ENCODE measurements at places on chromosomes 4 and X.

DNA sequence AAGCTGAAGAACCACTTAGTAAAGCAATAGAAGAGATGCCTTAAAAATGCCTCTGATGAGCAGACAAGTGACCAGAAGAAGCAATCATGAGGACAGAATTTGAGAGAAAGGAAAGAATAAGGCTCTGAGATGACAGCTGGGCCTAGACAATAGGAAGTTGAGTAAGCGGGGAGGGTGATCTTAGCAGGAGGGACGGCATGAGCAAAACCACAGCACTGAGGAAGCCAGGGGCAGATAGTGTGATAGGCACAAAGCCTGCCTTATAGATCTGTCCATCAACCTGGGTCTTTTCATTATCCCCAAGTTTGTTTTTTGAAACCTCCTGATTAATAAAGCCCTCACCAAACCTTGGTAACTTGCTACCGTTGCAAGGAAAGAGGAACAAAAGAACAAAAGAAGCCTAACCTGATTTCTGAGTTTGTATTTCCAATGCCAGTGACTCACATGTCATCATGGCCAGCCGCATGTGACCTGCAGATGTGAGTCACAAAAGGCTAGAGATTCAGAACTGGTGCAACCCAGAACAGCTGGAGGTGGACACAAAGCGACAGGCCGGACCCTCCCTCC is 55.7 kb upstream of the PPARGC1A start:
- DNase-seq, result no peak

DNA sequence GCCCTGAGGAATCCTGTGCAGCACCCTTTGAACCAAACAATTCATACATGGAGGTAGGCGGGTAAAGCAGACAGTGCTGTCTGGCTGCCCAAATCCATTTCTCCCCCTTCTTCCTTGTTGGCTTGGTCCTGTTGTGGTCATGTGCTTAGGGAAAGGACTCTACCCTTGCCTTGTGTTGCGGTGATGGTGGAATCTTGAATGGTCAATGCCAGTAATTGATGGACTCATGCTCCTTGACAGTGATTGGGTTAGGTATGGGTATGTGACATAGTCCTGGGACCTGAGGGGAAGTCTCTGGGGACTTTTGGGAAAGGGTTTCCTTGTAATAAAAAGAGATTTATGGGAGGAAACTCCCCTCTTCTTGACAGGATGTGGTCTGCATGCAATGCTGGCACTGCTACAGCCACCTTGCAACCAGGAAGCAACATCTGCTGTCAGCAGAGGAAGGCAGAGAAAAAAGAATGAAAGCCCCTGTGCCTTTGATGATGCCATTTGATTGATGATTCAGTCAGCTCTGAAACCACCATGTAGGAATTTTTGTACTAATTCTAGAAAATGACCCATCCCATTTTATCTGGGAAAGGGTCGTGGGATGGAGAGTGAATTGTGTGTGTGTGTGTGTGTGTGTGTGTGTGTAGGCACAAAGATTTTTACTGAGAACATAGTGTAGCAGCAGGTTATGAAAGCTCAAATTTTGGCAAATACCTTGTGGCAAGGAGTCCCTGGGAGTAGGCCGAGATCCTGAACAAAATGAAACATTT is 30.0 kb upstream of the HUWE1 start:
- DNase-seq, result no peak

DNA sequence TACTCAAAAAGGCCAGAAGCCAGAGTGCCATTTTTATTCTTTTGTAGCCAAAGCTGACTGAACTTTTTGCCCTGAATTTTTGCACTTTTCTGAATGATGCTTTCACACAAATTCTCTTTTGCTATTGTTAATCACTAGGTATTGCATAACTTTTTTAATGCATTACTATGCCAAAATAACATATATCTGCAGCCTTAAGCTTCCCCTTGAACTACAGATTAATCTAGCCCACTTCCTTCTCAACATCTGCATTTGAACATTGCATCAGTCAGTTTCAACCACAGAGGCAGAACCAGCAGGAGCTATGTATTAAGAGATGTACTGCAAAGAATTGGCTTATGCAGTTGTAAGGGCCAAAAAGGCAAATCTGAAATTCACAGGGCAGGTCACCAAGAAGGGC is 197.6 kb upstream of the GYPA start:
- no peak for DNase-seq

- no peak for DNase-seq
Observed at GRCh38 chrX:81336455-81337152, 134.7 kb downstream of the SH3BGRL start.

DNA sequence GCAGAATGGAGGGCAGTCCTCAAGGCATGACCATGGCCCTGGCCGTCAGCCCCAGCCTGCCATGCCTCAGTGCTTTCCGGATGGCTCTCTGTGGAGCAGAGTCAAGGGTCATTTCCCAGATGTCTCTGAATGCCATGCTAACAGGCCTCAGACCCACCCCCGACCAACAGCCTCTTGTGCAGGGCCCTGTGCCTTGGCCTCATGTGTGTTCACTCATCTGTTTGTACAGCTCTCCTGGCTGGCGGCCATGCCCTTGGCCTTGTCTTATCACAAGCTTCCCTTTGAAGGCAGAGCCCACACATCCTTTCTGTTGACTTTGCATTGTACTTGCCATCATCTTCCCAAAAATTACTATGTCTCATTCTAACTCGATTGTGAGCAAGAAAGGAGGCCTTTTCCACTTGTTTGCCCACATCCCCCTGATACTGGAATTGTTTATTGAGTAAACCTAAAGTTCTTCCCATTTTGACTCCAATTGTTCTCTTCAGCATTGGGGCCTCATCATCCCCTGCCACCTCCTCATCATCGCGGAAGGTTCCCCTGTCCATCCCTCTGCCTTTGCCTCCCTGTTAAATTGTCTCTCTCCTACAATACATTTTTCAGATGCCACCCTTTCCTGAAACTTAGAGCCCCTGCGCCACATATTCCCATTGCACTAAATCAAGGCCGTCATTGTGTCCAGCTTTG is 6.3 kb downstream of the CA5B start:
- no peak for DNase-seq

- no peak for DNase-seq
Observed at GRCh38 chrX:40043895-40044294, 53.9 kb downstream of the BCOR start.

DNA sequence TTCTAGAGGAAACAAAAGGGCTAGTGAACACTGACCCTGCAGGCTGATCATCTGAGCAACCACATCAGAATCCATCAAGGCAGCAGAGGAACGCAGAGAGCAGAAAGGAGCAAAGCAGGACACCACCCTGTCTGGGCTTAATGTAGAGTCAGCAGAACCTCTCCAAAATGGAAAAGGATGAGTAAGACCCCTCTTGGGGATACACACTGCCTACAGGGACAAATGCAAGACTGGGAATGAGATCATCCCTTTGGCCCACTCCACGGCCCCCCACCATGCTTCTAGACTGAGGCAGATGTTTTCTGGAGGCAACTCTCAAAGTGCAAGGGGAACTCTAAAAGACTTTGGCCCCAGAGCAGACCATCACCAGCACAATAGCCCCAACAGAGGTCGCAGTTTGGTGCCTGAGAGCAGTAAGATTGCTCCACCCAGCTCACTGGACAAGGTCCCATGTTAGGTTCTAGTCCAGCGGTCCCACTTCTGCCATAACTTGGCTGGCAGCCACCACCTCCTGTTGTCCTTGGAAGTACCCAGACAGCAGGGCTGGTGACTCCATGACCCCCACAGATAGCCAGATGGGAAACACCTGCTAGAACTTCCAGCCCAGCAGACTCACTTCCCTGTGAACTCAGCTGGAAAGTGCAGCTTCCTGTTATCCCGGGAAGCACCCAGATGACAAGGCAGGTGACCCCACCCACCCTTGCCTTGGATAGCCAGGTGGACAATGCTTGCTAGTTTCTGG is 372.7 kb downstream of the INPP4B start:
- DNase-seq, result no peak

DNA sequence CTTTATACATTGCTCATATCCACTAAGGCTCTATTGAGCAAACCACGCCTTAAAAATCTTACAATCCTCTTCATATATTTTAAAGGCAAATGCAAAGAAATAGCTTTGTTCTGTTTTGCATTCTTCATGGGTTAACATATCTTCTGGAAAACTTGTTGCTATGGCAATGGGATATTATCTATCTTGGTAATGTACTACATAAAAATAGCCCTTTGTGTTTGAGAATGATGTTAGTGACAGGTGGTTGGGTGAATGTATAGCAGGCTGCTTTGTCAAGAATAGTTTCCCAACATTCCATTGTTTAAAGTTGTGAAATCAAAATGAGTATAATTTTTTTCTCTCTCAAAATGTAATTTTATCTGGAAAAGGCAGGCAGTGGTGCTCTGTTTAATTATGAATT is 16.8 kb downstream of the REPS2 start:
- DNase-seq, result no peak

DNA sequence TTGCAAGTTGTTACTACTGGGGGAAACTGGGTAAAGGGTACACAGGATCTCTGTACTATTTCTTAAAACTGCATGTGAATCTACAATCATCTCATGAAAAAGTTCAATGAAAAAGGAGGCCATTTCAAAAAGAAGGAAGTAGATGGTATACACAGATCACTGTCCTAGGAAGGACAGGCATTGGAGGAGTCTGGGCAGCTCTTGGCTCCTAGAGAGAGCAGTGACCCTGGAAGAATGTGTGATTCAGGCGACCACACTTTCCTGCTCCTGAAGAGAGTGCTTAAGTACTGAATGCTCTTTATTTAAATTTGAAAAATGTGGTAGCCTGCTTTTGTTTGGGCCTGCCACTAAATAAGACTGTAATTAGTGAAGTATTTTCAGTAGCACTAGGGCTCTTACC is 318.1 kb upstream of the CASK start:
- no peak for DNase-seq

GRCh38 chrX:149948016-149948415 is 9.7 kb upstream of the EOLA2 start:
- DNase-seq, result no peak

DNA sequence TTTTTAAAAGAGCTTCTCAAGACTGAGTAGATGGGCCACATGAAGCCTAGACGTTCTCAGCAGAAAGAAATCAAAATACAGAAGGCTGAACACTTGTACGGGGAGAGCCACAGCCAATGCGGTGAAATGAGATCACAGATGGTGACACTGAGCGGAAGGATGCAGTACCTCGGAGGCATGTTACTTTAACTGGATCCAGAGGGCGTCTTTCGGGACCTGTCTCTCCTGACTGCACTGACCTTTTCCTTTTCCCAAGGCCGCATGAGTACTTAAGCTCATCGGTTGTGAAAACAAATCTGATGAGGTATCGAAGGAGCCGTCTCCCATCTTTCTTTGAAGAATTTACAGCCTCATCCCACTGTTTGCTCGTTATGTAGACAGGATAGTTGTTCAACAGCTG is 32.6 kb downstream of the BEND4 start:
- no peak for DNase-seq

GRCh38 chr4:15451866-15452765 is 17.6 kb upstream of the CC2D2A start:
- no peak for DNase-seq

- no peak for DNase-seq
Observed at GRCh38 chr4:158193171-158193749, 17.0 kb upstream of the TMEM144 start.

Data from stimulated activated CD4-positive, alpha-beta T cell treated with anti-CD3 and anti-CD28 coated beads, Interleukin-1b, Interleukin-23, amount 100 ng/mL, for 1 hour (primary cell).